Fibroblast of lung (primary cell): ENCODE measurements at places on chromosomes 1 and 21. TPM values are rescaled to one million over a fixed set of nuclear protein-coding genes. Genes with fewer than 3 reads are reported as not detected.

The LCK gene
- not detected in 2 replicates for total RNA-seq

The SLC44A3 gene
- 6.2 and 9.7 TPM in 2 replicates for total RNA-seq

The PGLYRP3 gene
- total RNA-seq = not detected in 2 replicates

The RPE65 gene
- total RNA-seq = not detected in 2 replicates

The SPATA17 gene
- 0.50 and 0.77 TPM in 2 replicates for total RNA-seq

The TMPRSS3 gene
- total RNA-seq = not detected in 2 replicates

The RNU1-4 gene
- total RNA-seq = under 0.01 and 3,997 TPM in 2 replicates

The SPRR4 gene
- not detected in 2 replicates for total RNA-seq
